ENCODE measurements at places on chromosomes 6 and 20. TPM values are rescaled to one million over a fixed set of nuclear protein-coding genes. Genes with fewer than 3 reads are reported as not detected.
A peak's percentile ranks its signal among the peaks of the same experiment; 100 is the strongest.

GRCh38 chr6:52102405-52102804, 15.0 kb upstream of the PKHD1 start:
- no peaks in the 10 kb centered on the region for H3K36me3 ChIP-seq
- peaks cover 40% of the 10 kb centered on the region for H3K27me3 ChIP-seq
- no peak overlapping the region for H3K27ac ChIP-seq
- DNase-seq: no peak
- no peaks in the 10 kb centered on the region for H3K4me1 ChIP-seq
- H3K4me3 ChIP-seq: no peak overlapping the region

DNA sequence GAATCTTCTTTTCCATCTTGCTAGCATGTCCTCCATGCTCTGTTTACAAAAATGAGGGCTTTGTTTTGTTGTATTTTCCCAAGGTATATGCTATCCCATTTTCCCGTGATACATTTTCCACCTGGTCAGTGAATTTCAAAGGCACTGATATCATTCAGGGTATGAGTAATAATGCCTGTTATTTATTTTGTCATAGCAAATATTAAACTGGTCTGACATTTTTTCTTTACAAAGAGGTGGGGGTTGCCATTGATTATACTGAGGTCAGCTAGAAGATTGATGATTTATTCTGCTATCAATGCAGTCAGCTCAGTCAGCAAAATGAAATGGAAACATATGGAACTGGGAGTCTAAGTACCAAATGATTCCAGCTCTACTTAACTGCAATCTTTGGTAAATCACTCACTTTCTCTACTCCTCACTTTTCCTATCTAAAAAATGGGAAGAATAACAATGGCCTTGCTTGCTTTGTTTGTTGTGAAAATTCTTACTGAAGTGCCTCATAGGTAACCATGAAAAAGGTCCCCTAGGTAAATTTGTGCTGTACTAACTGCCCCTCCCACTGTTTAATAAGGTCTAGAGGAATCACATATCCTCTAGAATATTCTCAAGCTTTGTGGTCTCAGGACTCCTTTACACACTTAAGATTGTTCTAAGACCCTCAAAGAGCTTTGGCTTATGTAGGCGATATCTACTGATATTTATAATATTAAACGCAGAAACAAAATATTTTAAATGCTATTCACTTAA, 64.0 kb downstream of the ARHGAP18 start:
- no peaks in the 10 kb centered on the region for H3K36me3 ChIP-seq
- no peaks in the 10 kb centered on the region for H3K27me3 ChIP-seq
- H3K4me1 ChIP-seq: peaks cover 59% of the 10 kb centered on the region

- H3K27me3 ChIP-seq: peaks cover 1% of the 10 kb centered on the region
- H3K4me3 ChIP-seq: no peak overlapping the region
- no peaks in the 10 kb centered on the region for H3K36me3 ChIP-seq
- no peak overlapping the region for H3K27ac ChIP-seq
- H3K4me1 ChIP-seq: peaks cover 25% of the 10 kb centered on the region
Measured at GRCh38 chr20:50284811-50285375, 94.3 kb downstream of the CEBPB start.

DNA sequence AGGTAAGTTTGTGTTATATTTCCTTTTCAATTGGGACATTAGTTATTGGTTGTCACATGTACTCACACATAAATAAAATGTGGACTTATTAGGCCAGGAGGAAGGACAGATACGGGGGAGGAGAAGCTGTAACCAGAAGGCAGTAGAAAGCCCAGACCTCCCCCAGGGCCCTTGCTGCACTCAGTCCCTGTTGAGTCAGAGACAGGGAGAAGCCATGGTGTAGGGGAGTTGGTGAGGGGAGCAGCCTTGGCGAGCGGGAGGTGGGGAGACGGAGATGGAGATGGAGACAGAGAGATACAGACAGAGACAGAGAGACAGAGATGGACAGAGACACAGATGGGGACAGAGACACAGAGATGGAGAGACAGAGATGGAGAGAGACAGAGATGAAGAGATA, 263.2 kb downstream of the DLL1 start:
- no peaks in the 10 kb centered on the region for H3K27me3 ChIP-seq
- no peak overlapping the region for H3K4me3 ChIP-seq
- no peak for DNase-seq
- H3K4me1 ChIP-seq: peaks cover 29% of the 10 kb centered on the region
- no peak overlapping the region for H3K27ac ChIP-seq
- no peaks in the 10 kb centered on the region for H3K36me3 ChIP-seq

DNA sequence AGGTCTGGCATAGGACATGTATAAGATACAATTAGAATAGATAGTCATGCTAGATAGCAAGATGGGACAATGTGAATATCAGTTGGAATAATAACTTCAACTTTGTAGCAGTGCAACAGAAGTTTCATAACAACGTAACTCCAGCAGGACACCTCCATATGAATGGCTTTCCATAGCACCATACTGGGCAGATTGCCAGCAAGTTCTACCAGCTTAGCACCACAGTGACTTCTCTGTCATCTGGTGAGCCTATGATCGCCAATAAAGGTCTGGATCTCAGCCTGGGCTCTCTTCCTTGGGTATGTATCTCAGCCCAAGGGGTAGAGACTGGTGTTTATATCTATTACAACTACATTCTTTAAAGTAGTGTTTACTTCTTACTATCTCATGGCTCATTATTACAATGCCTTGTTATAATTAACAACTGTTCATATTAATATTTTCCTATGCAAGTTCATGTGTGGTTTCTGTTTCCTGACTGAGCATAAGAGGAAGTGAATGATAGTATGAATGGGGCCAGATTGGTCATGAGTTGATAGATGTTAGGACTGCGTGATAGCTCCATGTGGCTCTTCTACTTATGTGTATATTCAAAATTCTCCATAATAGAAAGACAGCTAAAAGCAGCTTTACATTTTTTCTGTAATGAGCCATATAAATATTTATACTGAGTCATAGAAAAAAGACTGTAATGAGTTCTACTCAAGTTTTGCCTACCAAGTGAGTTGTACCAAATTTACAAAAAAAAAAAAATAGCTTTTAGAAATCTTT, 22.9 kb downstream of the HTR1B start:
- H3K4me1 ChIP-seq: no peaks in the 10 kb centered on the region
- no peaks in the 10 kb centered on the region for H3K27me3 ChIP-seq
- H3K27ac ChIP-seq: no peak overlapping the region
- H3K36me3 ChIP-seq: no peaks in the 10 kb centered on the region
- H3K4me3 ChIP-seq: no peak overlapping the region

- no peaks in the 10 kb centered on the region for H3K4me1 ChIP-seq
- DNase-seq: no peak
- no peaks in the 10 kb centered on the region for H3K36me3 ChIP-seq
- H3K27me3 ChIP-seq: peaks cover 9% of the 10 kb centered on the region
- H3K27ac ChIP-seq: no peak overlapping the region
- no peak overlapping the region for H3K4me3 ChIP-seq
Measured at GRCh38 chr20:10078403-10078802, 43.6 kb downstream of the ANKEF1 start.

- DNase-seq: no peak
- peaks cover 16% of the 10 kb centered on the region for H3K4me1 ChIP-seq
- no peaks in the 10 kb centered on the region for H3K27me3 ChIP-seq
- H3K4me3 ChIP-seq: no peak overlapping the region
- no peaks in the 10 kb centered on the region for H3K36me3 ChIP-seq
Measured at GRCh38 chr6:139129284-139129683, 5.6 kb upstream of the HECA start.

- no peaks in the 10 kb centered on the region for H3K27me3 ChIP-seq
- H3K36me3 ChIP-seq: peaks cover 2% of the 10 kb centered on the region
Measured at GRCh38 chr6:81901551-81901966, 149.1 kb upstream of the TENT5A start.

GRCh38 chr20:3887876-3888620, 1.1 kb upstream of the PANK2 start:
- H3K4me3 ChIP-seq: peak overlapping the region; percentile 94
- DNase-seq: no peak
- H3K4me1 ChIP-seq: peaks cover 37% of the 10 kb centered on the region
- peak overlapping the region; percentile 92 for H3K27ac ChIP-seq
- no peaks in the 10 kb centered on the region for H3K27me3 ChIP-seq
- peaks cover 5% of the 10 kb centered on the region for H3K36me3 ChIP-seq

DNA sequence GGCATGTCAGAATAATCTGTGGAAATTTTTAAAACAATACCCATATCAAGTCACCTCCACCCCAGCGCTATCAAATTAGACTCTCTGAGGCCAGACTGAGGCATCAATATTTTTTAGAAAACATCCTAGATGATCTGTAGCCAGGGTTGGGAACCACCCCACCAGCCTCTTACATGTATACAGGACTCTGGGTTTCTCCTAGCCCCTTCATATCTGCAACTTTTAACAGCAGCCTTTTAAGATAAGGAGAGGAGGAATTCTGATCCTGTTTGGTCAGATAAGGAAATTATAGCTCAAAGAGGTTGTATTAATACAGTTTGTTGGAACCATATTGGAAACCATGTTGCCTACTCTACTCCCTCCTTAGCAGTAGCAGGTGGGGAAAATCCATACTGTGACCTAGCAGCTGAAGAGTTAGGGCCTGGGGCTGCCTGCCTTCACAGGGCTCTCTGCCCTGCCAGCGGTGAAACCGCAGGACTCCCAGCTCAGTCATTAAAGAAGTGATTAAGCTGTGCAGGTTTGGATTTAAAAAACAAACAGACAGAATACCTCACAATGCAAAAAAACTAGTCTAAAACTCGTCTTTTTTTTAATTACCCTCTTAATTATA, 30.0 kb downstream of the BRPF3 start:
- H3K27ac ChIP-seq: peak overlapping the region; percentile 30
- no peak for DNase-seq
- peaks cover 24% of the 10 kb centered on the region for H3K4me1 ChIP-seq
- no peak overlapping the region for H3K4me3 ChIP-seq

DNA sequence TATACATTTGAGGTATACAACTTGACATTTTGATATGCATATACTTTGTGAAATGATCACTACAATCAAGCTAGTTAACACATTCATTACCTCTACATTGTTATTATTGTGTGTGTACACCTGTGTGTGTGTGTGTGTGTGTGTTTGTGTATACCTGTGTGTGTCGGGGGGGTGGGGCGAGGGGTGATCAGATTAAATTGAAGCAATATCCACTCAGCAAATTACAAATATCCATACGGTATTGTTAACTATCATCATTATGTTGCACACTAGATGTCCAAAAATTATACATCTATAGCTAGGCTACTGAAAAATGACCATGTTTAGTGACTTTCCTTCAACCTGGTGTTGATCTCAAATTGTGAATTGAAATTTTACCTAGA, 1.8 kb downstream of the RHAG start:
- no peak overlapping the region for H3K27ac ChIP-seq
- no peaks in the 10 kb centered on the region for H3K36me3 ChIP-seq
- no peak overlapping the region for H3K4me3 ChIP-seq
- DNase-seq: no peak

Gene DEF6
- 9.3 TPM for total RNA-seq

Gene SUMO4
- total RNA-seq: 3.4 TPM

Gene GABRR1
- not detected for total RNA-seq

Gene OPRL1
- total RNA-seq: 2.2 TPM

Gene RSPO4
- total RNA-seq: 8.9 TPM

Gene FNDC1
- 0.40 TPM for total RNA-seq

Gene HLA-DMA
- 2.1 TPM for total RNA-seq

Gene FAM162B
- 1.1 TPM for total RNA-seq

Gene RAMACL
- 0.79 TPM for total RNA-seq

All from mesothelial cell of epicardium (in vitro differentiated cells).